ENCODE measurements at places on chromosomes 11 and 22.

DNA sequence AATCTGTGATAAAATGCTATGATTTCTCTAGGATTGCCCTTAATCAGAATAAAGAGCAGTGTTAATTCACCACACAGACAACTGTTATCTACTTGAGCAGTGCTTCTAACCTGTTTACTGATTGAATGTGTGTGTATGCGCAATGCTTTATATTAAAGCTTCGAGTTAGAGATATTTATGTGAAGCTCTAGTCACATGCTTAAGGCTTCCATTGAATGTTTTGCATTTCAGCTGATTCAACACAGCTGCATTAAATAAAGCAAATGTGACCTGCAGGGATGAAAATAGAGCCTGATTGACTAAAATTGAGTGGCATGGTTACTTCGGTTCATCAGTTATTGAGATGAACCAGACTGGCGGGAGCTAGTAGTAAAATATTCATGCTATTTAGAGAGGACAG is 395.3 kb downstream of the JRKL start:
- DNase-seq, result no peak

DNA sequence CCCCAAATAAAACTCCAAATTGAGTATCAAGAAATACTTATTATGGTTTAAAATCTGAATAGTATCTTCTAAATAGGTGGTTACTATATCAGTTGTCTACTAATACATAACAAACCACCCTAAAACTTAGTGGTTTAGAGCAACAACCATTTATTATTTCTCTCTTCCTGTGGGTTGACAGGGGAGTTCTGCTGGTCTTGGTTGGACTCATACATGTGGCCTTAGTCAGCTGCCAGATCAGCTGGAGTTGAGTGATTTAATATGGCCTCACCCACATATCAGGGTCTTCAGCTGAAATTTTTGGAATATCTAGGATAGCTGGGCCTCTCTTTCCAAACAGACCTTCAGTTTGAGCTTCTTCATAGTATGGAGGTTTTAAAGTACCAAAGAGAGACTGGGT is 34.5 kb downstream of the C11orf65 start:
- no peak for DNase-seq

DNA sequence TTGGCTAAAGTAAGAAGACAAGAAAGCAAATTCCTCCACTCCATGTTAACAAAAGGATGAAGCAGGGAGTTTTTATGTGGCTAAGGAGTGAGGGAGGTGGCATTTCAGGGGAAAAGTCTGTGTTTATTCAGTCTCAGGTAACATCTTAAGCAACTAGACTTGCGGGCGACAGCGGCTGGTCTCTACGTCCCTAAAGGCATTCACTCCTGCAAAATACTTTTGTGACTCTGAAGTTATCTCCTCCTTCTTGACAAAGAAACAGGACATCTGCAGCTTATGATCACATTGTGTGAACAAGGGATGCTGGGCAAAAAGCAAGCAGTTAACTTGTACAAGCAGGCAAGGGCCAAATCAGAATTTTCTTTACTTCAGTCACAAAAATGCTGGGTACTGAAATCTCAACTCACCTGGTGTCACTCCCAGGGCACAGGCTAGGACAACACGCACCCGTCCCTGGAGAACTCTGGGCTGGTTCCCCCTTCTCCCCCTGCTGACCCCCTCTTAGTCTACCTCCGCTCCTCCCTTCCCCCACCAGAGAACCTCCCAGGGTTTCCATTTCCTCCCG is 38.3 kb downstream of the IGLL5 start:
- DNase-seq, result no peak

DNA sequence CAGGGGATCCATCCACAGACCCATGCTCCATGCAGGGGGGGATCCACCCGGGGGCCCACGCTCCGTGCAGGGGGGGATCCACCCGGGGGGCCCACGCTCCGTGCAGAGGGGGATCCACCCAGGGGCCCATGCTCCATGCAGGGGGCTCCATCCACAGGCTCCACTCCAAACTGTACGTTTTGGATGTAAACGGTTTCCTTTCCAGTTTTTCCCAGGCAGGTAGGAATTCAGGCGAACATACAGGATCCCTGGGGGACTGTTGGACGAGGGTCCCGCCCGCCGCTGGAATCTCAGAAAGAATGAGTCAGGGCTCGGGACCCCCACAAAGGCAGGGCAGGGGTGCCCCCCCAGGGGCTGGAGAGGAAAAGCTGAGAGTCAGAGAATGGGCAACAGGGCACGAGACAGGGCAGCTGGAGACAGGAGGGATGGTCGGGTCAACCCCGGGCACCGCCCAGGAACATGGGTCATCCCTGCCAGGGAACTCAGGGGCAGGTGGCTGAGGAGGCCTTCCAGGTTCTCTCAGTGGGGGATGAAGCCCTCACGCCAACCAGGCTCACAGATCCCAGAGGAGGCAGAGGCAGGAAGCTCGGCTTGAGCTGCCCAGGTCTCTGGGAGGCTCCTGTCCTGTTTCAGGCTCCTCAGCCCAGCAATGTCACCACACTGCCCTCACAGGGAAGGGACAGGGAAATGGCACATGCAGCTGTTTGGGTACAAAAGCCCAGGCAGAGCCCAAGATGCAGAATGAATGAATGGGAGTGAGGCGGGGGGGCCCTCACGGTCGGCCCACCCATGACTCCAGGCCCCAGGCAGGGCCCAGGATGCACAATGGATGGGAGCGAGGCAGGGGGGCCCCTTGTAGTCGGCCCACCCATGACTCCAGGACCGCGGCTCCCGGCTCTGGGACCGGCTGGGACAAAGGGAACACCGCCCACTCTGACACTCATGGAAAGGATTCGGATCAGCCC is 200.2 kb downstream of the BRD1 start:
- no peak for DNase-seq

DNA sequence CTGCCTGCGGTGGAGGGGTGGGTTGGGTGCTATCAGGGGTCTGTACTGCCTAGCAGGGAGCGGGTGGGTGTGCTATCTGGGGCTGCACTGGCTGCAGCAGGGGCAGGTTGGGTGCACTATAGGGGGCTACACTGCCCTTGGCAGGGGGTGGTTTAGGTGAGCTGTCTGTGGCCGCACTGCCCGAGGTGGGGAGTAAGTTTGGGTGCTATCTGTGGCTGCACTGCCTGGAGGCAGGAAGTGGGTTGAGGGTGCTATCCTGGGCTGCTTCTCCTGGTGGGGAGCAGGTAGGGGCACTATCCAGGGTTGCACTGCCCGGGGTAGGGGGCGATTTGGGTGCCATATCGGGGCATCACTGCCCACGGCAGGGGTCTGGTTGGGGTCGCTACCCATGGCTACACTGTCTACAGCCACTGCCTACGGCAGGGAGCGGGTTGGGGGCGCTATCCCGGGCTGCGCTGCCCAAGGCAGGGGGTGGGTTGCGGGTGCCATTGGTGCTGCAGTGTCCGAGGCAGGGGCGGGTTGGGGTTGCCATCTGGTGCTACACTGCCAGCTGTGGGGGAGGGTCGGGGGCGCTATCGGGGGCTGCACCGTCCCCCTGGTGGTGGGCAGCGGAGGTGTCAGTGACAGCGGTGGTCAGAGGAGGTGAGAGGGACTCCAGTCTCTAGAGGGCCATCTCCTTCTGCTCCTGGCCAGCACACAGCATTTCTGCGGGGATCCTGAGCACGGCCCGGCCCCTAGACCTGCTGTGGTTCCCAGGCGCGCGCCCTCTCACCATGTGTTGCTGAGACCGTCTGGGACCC is 1.3 kb upstream of the RFPL2 start:
- DNase-seq, result no peak

DNA sequence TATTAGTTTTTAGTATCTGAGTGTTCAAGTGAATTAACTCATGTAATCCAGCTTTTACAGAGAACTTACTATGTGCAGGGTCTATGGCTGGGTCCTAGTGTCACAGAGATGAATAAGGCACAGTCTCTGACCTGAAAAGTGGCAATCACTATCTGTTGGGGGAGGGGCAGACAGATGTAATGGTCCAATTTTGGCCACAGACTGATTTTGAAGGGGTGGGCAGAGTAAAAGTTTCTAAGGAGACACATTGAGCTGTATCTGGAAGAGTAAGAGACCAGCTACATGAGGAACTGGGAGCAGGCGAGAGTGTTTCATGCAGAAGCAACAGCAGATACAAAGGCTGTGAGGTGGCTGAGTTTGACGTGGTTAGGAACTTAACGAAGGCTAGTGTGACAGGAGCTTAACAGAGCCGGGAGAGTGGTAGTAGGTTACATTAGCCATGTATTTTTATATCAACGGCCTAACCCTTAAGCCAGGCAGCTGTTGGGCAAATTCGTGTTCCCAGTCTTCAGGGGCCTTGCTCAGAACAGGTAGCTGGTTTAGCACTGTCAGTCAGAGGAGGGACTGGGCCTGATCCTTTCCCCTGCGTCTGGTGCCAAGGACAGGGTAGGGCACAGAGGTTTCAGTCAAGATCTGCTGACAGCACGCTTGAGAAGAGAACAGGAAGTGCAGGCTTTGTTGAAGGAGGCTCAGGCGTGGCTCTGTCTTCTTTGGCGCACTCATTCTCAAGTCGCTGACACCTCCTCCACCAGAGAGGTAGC is 1.4 kb upstream of the STIM1 start:
- no peak for DNase-seq

DNA sequence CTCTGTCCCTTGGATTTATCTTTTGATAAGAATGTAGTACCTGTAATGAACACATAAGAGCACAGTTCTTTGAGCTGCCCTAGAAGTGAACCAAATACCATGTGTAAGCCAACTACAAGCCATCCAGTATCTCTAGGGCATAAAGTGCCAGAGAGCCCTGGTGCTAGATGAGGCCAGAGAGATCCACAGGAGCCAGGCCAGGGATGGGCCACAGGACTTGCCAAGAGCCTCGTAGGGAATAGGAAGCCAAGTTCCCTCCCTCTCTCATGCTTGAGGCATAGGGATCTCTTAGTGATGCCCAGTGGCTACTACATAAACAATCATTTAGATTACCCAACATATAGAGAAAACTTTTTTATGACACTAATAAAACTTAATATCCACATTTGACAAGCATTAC is 64.8 kb upstream of the FAR1 start:
- DNase-seq, result no peak

- DNase-seq, result no peak
Measured at GRCh38 chr11:6681949-6682348, 1.2 kb downstream of the MRPL17 start.

GRCh38 chr11:95515371-95515770 is 274.2 kb downstream of the FAM76B start:
- DNase-seq, result no peak

DNA sequence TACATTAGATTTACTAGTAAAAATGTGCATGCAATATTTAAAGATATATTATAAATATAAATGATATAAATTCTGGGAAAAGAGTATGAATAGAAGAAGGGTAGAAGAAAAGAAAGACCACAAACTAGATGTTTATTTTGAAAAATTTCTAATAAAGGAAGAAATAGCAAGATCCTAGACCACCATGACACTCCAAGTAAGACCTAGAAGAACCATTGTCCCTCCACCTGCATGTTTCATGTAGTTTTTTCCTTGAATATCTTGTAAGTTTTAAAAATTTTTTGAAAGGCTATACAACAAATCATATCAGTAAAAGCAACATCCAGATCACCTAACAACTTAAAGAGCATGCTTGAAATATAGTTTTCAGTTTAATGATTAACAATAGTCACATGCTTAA is 46.8 kb downstream of the ARHGAP32 start:
- no peak for DNase-seq

GRCh38 chr11:6601041-6601461 is 2.4 kb downstream of the RRP8 start:
- no peak for DNase-seq

DNA sequence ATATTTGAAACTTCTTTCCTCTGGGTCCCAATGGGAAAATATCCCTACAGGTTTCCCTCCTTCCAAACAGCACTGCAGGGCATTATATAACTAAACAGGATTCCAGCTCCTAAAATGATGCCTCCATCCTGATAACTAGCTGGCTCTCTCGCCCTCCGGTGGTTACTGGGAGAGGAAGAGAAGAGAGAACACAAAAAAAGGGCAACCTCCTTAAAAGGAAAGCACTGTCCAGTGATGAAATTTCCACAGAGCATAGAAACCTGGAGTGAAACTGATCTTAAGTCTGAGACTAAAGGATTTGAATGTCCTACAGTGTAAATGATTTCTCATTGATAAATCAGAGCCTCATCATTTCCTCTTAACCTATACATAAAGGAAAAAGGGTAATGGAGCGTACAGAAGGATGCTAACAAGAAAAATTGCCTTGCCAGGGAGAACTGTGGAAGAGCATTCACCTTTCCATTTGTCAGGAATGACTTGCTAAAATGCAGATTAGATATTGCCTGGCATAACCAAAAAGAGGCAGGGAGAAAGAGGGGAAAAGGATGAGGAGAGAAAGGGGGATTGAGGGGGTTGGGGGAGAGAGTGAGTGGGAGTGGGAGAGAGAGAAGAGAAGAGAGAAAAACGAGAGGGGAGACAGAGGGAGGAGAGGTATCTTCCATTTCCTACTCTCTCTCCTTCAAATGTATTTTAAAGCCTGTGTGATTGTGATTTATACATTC is 121.3 kb downstream of the APOL5 start:
- no peak for DNase-seq

DNA sequence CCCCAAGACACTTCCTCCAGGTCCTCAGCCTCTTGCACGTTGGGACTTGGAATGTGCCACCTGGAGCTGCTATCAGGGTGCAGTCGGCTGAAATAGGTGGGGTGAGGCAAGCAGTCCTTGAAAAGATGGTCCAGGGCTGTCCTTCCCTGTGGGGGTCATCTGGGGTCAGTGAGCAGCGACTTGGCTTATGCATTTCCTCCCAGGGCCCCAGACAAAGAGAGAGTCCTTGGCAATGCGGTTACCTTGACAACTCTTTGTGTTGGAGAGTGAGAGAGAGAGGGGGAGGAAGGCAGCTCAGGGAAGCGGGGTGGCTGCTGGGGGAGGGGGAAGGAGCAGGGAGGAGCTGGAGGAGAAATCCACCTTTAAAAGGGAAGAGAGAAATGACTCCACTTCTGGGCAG is 93.8 kb downstream of the MIAT start:
- no peak for DNase-seq

GRCh38 chr11:110071197-110071596 is 22.0 kb upstream of the ZC3H12C start:
- no peak for DNase-seq

GRCh38 chr11:115300660-115301428 is 203.4 kb downstream of the CADM1 start:
- no peak for DNase-seq
